DMS 273 treated with DMSO at 0.1 percent for 48 hours (cell line): ENCODE measurements at places on chromosomes 11 and 22.
A peak's percentile ranks its signal among the peaks of the same experiment; 100 is the strongest.

DNA sequence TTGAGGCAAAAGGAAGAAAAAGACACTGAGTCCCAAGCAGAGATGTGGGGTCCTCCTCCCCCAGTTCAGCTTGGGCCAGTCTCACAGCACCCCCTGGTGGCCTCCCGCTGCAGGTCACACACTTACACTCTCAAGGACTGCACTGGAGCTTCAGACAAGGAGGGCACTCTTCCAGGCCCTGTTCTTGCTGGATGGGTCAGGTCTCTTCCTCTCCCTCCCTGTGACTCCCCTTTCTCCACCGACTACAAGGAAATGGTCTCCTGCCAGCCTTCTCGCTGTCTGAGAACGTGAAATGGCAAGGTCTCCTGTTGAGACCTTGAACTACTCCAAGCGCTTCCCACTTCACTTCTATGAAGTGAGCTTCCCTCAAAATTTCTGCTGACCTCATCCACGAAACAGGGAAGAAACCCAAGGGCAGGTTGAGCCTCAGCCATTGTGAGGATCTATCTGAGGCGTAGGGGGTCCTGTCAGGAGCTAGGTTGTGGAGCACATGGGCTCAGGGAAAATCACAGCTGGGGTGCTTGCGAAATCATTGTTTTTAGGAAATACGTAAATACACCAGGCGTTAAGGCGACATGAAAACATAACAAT, 11.2 kb upstream of the IGLL1 start:
- DNase-seq = no peak

- no peak for DNase-seq
These were observed 55.5 kb downstream of the LARGE1 start for GRCh38 chr22:33864723-33865130.

GRCh38 chr11:65243797-65244196, 18.0 kb upstream of the POLA2 start:
- no peak for DNase-seq

GRCh38 chr11:3000032-3000961, 8.2 kb upstream of the NAP1L4 start:
- peak; percentile 65 for DNase-seq

DNA sequence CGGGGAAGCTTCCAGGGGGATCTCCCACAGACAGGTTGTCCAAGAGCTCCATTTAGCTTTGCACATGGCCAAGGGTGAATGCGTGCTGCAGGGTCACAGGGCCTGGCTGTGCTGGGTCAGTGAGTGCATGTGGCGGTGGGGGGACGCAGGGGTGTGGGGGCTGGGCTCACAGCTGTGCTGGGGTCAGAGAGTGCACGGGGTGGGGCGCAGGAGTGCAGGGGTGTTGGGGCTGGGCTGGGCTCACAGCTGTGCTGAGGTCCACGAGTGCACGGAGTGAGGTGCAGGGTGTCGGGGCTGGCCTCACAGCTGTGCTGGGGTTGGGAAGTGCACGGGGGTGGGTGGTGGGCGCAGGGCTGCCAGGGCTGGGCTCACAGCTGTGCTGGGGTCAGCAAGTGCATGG, 557.7 kb downstream of the BRD1 start:
- DNase-seq = no peak

GRCh38 chr11:74208507-74208906, 37.4 kb downstream of the PPME1 start:
- DNase-seq = no peak

DNA sequence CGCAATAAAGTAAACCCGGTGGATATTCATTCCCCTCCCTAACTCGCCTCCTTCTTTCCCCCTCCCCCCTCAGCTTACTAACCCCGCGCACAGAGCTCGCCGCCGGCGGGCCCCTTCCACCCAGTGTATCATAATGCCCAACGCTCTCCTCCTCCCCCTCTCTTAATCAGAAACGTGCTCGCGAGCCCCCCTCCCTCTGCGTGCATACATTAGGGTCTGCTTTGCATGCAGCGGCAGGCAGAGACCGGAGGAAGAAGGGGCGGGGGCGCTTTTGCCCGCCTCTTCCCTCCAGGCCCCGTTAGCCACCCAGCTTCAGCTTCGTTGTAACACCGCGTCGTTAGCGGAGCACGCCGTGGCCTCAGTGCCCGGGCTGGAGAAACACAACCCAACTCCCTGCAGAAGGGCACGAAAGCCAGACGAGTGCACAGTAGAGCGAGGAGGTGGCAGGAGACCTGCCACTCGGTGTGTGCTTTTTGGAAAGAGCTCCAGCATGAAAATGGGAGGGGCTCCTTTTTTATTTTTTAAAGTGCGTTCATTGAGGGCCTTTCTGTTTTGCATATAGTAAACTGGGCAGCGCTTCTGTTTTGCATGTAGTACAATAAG, 901 bp upstream of the KMT2A start:
- peak; percentile 72 for DNase-seq

- no peak for DNase-seq
These were observed 24.1 kb upstream of the ANO1 start for GRCh38 chr11:70054004-70054403.

DNA sequence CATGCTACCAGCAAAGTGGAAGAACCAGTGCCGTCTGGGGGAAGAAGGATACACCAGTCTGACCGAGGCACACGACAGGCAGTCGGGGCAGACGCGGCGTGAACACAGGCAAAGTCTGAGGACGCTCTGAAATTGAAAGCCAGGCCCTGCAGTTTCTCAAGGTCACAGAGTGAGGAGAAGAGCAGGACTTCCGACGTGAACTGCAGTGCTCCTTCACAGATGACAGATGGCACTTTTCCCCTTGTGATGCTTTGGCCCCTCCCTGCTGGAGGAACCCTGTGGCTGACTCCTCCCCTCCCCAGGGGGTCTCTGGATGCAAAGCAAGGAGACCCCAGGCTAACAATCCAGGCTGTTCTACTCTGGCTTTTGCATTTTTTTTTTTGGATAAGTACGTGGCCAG, 19.6 kb upstream of the JAM3 start:
- DNase-seq = no peak

DNA sequence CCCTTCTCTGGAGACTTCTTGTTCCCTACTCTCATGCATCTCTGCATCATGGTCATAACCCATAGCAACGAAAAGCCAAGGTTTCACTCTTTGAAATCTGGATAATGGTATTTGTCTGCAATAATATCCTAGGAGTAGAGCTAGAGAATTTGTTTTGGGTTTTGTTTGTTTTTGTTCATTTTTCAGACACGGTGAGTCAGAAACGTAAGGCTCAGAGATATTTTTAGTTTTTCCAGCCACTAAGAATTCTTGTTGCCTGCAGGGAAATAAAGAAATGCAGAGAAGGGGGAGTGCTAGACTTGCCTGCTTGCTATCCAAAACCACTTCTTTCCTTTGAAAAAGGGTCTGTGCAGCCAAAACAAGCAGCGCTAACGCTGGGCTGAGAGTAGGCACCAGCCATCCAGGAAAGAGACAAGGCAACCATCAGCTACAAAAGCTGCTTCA, 26.0 kb downstream of the POU2AF3 start:
- DNase-seq = no peak

- no peak for DNase-seq
These were observed 211.4 kb upstream of the NARS2 start for GRCh38 chr11:78786086-78786485.
